ENCODE measurements at places on chromosomes 16 and 17.

- DNase-seq = no peak
Measured at GRCh38 chr16:13378151-13378550, 476.8 kb downstream of the SHISA9 start.

DNA sequence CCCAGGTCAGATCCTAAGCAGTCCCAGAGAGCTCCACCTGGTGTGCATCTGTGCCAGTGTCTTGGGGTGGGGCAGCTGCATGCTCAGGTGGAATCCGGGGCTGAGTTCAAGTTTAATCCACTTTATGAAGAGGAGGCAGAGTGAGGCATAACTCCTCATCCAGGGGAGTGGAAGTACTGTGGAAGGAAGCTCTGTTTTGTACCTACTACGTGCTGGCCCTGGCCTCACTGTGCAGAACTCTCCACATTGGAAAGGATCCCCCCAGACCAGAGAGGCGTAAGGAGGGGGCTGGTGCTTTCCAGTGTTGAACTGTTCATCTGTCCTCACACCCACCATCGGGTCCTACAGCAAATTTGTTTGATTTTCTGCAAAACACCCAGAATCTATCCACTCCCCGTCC, 78.0 kb downstream of the ABCC6 start:
- no peak for DNase-seq

GRCh38 chr17:29078183-29079045, 35.5 kb downstream of the PIPOX start:
- no peak for DNase-seq

GRCh38 chr17:12656354-12656753, 9.3 kb upstream of the MYOCD start:
- DNase-seq = no peak

DNA sequence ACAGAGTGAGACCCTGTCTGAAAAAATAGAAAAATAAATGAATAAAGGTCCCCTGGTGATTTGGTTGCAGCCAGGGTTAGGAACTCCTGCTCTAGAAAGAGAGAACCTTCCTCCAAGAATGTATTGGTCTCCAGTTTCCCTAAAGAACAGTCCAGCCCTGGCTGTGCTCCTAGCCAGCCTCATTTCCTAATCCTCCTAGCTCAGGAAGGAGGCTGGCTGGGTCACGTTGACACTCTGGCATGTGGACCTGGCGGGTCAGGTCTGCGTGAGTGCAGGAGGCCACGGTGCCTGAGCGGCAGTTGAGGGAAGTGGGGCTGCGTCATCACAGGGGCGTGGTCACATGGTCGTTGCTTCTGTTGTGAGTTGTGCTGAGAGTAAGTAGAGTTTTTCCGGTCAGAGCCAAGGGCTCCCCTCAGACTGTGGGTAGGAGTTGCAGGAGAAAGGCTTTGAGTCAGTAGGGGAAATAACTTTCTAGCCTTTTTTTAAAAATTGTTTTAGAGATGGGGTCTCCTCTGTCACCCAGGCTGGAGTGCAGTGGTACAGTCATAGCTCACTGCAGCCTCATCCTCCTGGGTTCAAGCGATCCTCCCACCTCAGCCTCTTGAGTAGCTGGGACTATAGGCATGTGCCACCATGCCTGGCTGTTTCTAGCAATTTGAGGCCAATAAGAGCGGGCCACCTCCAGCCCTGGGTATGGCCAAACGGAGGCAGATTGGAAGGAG, 194.0 kb upstream of the CIBAR2 start:
- DNase-seq = no peak

DNA sequence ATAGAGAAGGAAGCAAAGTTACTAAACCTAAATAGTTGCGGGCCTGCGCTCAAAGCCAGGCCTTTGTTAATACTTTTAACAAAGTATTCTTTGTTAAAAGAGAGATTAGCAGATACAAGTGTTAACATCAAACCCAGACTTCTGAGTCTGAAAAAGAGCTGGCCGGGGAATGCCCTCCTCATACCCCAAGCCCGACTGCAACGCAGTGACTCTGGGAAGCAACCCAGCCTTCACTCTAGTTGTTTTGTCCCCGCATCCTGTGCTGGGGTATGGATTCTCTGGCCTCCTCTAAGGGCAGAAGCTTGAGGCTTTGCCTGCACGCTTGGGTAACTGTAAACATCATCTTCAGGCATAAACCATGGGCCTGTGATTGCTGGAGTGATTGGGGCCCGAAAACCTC, 48.3 kb downstream of the ADCY7 start:
- no peak for DNase-seq

DNA sequence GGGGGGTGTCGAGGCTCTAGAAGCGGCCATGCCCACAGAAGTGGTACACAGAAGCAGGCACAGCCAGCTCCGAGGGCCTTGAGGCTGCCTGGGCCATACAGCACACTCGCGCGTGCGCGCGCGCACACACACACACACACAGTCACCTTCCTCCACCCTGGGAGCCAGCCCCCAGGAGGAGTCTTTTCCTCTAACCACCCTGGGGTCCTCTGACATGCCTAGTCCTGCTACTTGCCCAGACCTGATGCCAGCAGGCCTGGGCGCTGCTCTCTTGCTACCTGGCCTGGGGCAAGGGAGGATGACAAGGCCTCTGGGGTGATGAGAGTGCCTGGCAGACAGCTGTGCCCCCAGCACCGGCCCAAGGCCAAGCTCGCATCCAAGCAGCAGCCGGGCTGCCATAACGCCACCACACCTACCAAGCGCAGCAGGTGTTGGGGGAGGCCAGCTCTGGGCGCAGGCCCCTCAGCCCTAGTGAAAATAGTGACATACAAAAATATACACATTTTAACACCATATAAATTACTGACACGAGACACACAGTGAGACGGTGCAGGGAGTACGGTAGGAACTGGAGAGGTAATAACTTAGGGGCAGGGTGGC, 41.1 kb downstream of the TSC2 start:
- DNase-seq = no peak

DNA sequence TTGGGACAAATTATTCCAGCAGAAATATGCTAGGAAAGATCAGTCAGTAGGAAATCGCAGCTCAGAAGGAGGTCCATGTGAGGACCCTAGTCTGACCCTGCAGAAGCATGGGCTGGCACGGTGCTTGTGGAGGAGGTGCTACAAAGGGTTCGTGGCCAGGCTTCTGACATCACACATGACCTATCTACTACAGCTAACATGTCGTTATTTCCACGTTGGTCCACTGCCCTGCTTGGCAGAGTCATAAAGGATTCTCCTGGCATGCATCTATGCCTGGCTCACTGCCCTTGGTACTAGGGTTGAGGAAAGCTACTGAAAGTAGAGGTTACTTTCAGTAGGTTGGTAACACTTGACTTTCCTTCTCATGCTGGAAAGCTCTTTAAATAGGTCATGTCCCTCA, 118.1 kb upstream of the SHISA6 start:
- no peak for DNase-seq

DNA sequence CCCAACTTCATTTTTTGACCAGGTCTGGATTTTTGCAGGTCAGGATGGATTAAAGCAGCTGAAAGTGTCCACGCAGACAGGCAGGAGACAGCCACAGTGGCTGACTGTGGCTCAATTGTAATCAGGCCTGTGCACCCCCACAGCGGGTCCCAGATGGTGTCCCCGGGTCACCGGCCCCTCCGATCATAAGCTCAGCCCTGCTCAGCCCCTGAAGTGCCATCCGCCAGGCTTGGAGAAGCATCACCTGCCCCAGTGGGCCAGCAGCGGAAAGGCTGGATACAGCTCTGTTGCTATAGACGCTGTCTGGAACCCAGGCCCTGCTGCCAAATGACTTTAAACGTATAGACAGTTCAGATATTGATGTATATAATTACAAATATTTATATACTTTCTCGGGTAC, 60.6 kb downstream of the RPH3AL start:
- no peak for DNase-seq

- no peak for DNase-seq
Measured at GRCh38 chr16:1771188-1771863, at the start of gene NME3. Gene NME3 (minus strand): TSS chr16:1771543. CDS start chr16:1771534, 9 bp downstream.

DNA sequence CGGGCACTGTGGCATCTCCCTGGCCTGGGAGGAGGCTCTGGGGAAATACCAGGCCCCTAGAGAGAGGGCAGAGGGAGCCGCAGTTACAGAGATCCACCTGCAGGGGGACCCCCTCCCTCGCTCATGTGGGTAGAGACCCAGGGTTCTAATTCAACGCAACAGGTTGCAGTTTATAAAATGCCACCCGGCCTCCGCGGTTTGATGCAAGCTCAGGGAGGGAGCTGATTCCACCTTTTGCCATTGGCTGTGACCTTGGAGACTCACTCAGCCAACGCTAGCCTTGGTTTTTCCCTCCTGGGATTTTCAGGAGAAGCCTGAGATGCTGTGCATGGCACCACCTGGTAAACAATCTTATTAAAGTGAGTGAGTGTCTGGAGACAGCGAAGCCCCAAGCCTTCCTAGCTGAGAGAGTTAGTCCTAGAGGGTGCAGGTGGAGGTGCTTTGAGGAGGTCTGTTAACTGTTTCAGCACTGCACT, 12.1 kb downstream of the TTLL6 start:
- no peak for DNase-seq

DNA sequence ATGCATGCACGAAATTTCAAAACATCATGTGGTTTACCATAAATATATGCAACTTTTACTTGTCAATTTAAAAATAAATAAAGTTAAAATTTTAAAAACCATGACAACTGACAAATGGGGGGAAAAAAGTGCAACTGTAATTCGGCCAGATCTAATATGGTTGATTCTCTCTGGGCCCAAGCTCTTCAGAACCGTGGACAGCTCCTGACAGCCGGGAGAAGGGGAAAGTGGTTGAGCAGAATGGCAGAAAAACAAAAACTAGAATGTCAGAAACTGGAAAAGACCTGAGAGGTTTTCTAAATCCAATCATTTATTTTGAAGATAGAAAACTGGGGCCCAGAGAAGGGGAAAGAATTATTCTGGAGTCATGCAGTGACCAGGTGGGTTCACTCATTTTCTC, 126.6 kb downstream of the TMEM132E start:
- no peak for DNase-seq

All from NCI-H1048 (cell line).